ENCODE measurements at places on chromosomes 16 and 17. TPM values are rescaled to one million over a fixed set of nuclear protein-coding genes. Genes with fewer than 3 reads are reported as not detected.

GRCh38 chr16:69107316-69107962, 2.0 kb downstream of the HAS3 start:
- DNase-seq, result no peak

GRCh38 chr17:21134559-21134958, 7.8 kb downstream of the DHRS7B start:
- DNase-seq, result no peak

GRCh38 chr16:85445779-85446222, 167.3 kb upstream of the GSE1 start:
- DNase-seq, result no peak

DNA sequence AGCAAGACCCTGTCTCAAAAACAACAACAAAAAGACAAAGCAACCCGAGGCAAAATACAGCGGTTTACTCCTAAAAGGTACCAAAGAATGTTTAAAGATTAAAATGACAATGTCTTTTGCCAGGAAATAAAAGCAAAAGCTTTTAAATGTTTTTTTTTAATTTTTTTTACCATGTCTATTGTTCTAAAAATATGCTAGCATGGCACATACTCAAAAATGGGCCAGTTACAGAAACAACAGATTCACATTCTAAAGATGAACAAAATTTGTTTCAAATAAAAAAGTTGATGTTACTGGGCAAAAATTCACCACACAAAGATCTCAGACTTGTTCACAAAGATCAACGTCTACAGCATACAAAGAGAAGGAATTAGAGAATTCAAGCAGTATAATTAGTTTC, 41.1 kb downstream of the CACNG1 start:
- DNase-seq, result no peak

ACSM2A gene
- not detected for total RNA-seq

All from RPMI7951 (cell line).